ENCODE measurements at places on chromosomes 13 and 19. TPM values are rescaled to one million over a fixed set of nuclear protein-coding genes. Genes with fewer than 3 reads are reported as not detected.

VN1R2 gene
- not detected for total RNA-seq

SLC17A7 gene
- 0.75 TPM for total RNA-seq

LILRB5 gene
- total RNA-seq, result 0.05 TPM

ZAR1L gene
- total RNA-seq, result not detected

ZNF615 gene
- 3.2 TPM for total RNA-seq

Measured in A549 treated with Hydrocortisone at 1 μM for 4 hours (cell line).